ENCODE measurements at places on chromosomes 7 and 10. TPM values are rescaled to one million over a fixed set of nuclear protein-coding genes. Genes with fewer than 3 reads are reported as not detected.

- no peak for DNase-seq
Observed at GRCh38 chr10:50231515-50232260, 19.6 kb downstream of the ASAH2 start.

DNA sequence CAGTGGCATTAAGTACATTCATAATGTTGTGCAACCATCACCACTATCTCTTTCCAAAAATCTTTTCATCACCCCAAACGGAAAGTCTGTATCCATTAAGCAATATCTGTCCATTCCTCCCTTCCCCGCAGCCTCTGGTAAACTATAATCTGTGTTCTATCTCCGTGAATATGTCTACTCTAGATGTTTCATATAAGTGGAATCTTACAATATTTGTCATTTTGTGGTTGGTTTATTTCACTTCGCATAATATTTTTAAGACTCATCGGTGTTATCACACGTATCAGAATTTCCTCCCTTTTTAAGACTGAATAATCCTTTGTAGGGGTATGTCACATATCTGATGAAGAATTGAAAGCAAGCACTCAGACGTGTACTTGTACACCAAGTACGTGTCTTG, 86.0 kb upstream of the FGFR2 start:
- DNase-seq: no peak

Gene LRRN3
- polyA plus RNA-seq: not detected

GRCh38 chr7:138502023-138502767, 42.1 kb downstream of the TRIM24 start:
- no peak for DNase-seq

- no peak for DNase-seq
Observed at GRCh38 chr10:124732931-124733570, 11.1 kb downstream of the FAM53B start.
